ENCODE measurements at places on chromosomes 4 and X. TPM values are rescaled to one million over a fixed set of nuclear protein-coding genes. Genes with fewer than 3 reads are reported as not detected.

Gene NOX1
- not detected for polyA plus RNA-seq

Gene EIF1AX
- 12.4 TPM for polyA plus RNA-seq

Gene SMIM31
- polyA plus RNA-seq: 0.54 TPM

Gene CORIN
- not detected for polyA plus RNA-seq

Gene SH2D1A
- 0.21 TPM for polyA plus RNA-seq

Gene FRMD7
- polyA plus RNA-seq: 0.02 TPM

Gene HSFX2
- 1.3 TPM for polyA plus RNA-seq

Gene USO1
- polyA plus RNA-seq: 40.2 TPM

Gene TEC
- polyA plus RNA-seq: 1.3 TPM

DNA sequence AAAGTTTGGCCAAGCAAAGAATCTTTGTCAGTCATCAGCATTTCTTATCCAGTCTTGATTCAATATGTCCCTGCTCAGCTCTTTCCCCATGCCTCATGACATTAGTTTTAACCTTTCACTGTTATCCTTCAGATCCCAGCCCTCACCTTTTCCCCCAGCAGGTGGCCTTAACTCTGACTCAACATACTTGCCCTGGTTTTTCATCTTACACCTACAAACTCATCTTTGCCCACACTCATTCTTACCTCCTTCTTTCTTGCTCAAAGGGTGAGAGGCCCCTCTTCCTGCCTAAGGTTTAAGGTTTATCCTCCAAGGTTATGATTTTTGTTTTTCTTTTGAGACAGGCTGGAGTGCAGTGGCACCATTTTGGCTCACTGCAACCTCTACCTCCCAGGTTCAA is 10.6 kb upstream of the ANXA5 start:
- no peak for DNase-seq

- no peak for DNase-seq
Measured at GRCh38 chr4:181046809-181047208, 1196.4 kb upstream of the TENM3 start.

DNA sequence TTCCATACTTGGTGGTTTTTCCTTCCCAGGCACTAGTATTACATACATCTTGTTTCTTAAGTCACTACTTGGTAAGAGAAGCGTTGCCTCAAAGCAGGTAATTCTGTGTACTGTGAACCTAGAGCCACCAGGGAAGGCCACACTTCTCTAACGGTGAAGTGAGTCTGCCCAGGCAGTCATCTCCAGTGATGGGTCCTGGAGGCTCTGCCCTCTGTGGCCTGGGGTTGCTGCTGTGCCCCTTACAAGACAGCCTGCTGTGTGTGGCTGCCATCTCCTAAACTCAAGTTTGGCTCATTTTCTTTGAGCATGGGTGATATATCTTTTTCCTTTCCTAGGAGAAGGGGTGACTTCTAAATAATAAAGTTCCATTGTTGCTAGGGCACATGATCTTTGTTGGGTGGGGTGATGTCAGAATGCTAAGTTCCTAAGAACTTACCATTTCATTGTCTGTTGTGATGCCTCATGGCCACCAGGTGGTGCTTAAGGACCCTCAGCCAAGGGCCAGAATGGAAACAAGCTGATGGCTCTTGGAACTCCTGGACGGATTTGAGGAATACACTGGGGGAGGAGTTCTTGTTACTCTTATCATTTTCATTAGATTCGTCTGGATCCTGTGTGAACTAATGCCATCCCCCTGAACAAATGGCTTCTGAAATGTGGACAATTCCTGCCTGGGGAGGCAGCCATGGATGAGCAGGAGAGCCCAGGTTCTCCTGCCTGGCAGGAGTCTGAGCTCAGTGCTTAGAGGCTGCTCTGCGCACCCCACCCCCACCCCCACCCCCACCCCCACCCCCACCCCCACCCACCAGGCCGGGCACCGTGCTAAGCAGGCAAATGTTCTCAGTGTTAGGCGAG is 41.1 kb upstream of the WDR1 start:
- no peak for DNase-seq

DNA sequence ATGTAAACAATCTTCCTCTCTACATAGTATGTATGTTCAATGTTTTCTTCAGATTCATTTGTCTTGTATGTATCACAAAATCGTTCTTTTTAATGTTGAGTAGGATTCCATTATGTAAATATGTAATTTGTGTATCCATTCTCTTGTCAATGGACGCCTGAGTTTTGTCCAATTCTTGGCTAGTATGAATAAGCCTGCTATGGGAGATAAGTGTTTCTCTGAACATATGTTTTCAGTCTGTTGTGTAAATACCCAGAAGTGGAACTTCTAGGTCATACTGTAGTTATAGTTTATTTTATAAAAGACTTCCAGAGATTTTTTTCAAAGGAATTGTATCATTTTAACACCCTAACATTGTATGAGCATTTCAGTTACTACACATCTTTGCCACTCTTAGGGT is 2.8 kb downstream of the SMIM31 start:
- no peak for DNase-seq

- DNase-seq: no peak
Measured at GRCh38 chr4:8539661-8540060, 40.5 kb upstream of the GPR78 start.

GRCh38 chr4:111214371-111214770 is 591.5 kb upstream of the PITX2 start:
- DNase-seq: no peak

DNA sequence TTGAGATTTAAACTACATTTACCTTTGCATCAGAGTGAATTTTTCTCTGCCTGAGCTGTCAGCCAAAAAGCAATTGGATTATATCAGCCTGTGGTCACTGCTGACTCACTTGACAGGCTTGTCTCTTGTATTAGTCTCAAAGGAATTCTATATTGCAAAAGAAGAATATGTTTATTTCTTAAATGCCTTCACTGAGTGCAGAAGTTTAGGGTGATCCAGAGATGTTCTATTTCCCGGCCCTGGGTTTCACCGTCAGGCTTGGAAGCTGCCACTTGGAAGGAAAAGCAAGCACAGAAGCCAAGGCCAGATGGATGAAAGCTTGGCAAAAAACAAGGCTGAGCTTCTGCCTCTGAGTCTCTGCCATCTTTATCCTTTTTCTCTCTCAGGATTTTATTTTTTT is 80.9 kb downstream of the FAM114A1 start:
- DNase-seq: no peak

DNA sequence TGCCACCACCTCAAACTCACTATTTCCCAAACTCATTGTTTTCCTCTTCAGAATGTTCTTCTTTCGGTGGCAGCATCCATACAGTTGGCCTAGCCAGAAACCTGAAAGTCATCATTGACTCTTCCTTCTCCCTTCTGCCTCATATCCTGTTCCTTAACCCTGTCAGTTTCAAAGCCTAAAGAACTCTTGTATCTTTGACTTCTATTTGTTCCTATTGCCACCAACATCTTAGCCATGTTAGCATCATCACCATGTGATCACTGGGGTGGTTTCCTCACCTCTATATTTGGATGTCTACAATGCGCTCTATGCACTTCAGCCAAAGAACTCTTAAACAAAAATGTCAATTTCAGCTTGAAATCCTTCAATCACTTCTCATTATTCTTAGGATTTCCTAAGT is 29.0 kb downstream of the DDX60L start:
- DNase-seq: no peak

DNA sequence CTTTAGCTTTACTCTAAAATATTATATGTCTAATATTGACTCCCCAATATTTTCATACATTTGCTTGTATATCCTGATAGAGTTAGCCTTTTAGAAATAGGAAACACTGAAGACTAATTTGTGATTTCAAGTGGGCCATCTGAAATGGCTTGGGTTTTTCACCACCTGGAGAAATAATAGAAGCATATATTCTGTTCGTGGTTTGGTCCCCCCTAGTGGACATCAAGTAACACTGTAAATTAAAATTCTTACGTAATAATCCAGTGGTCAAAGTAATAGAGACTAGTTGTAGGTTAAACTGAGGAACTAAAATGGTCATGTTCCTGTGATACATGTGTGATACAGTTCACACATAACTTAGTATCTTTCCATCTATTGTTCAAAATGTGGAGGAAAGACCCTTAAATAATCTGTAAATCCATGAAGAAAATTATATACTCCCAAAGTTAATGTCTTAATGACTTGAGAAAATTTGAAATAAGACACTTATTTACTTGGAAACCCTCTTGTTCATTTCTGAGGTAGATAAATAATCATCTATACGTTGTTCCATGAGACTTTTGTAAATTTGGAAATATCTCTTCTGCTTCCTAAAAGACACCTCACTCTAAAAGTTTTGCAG is 79.8 kb upstream of the SMARCAD1 start:
- DNase-seq: no peak

DNA sequence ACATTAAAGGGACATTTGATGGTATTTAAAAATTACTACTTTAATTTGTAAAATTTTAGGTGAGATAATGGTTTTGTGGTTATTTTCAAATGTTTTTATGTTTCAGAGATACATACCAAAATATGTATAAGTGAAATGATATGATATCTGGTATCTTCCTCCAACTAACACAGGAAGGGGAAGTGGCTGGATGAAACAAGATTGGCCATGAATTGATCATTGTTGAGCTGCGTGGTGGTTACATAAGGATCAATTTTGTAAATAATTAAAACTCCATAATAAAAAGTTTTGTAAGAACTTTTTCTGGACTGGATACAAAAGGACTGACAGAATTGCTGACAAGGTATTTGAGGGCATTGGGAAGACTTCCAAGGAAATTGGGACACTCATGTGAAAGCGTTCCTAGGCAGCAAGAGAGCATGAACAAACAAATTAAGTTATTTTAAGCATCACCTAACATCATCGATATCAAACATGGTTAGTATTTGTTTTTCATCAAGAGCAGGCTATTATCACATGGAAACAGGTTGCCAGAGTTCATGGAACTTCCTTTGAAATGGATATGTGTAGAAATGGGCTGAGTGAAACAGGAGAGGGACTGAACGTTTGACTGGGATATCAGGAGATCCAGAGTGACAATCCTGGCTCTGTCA is 4.4 kb upstream of the PGM2 start:
- DNase-seq: no peak

GRCh38 chr4:21012851-21013331 is 312.6 kb downstream of the PACRGL start:
- no peak for DNase-seq

DNA sequence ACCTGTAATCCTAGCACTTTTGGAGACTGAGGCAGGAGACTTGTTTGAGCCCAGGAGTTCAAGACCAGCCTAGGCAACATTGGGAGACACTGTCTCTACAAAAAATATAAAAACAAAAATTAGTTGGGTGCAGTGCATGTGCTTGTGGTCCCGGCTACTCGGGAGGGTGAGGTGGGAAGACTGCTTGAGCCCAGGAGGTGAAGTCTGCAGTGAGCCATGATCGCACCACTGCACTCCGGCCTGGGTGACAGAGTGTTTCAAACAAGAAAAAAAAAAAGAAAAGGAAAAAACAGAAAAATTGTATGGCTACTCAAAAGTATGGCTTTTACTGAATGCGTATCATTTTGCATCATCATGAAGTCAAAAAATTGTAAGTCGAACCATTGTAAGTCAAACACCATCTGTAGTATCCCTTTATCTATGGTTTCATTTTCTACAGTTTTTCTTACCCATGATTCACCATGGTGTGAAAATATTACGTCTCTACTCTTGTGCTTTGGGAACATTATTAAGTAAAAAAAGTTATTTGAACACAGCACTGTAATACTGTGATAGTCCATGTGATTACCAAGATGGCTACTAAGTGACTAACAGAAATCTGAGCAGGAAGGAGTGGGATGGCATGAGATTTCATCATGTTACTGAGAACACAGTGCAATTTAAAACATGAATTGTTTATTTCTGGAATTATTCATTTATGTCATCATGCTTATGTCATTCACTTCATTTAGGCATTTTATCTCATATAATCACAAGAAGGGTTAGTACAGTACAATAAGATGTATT is 26.5 kb upstream of the MANBA start:
- no peak for DNase-seq

Measured in pancreas (tissue), 10 donors.